Smooth muscle cell of the brain vasculature (primary cell): ENCODE measurements at places on chromosomes 12 and 14.
A peak's percentile ranks its signal among the peaks of the same experiment; 100 is the strongest.

DNA sequence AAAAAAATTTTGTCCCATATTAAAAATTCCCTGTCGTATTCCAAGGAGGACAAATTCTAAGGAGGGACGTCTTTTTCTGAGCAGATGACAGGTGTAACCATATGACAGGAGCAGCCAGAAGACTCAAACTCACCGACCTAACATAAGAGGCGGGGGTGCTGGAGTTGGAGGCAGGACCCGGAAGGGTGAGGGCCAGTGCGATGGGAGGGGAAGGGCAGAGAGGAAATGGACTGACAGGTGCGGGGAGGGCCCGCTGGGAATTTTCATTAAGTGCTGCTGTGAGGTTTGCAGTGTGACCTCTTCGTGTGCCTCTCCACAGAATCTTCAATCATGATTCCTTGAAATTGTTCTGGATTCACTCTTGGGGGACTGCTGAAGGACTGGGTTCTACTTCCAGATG lies 189.4 kb downstream of the NTF3 start:
- DNase-seq, result no peak

DNA sequence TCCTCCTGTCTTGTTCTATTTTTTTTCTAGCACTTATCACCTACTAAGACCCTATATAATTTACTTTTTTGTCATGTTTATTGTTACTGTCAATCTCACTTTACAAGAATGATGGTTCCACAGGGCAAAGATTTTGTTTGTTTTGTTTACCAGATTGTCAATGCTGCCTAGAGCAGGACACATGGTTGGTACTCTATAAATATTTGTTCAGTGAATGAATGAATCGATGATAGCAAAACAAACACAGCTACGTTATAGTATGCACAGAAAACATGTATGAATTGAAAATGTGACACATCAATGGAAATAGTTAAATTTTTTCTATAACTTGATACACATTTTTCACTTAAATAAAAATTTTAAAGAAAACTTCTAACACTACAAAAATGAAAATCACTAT lies 67.1 kb upstream of the KRR1 start:
- no peak for DNase-seq

DNA sequence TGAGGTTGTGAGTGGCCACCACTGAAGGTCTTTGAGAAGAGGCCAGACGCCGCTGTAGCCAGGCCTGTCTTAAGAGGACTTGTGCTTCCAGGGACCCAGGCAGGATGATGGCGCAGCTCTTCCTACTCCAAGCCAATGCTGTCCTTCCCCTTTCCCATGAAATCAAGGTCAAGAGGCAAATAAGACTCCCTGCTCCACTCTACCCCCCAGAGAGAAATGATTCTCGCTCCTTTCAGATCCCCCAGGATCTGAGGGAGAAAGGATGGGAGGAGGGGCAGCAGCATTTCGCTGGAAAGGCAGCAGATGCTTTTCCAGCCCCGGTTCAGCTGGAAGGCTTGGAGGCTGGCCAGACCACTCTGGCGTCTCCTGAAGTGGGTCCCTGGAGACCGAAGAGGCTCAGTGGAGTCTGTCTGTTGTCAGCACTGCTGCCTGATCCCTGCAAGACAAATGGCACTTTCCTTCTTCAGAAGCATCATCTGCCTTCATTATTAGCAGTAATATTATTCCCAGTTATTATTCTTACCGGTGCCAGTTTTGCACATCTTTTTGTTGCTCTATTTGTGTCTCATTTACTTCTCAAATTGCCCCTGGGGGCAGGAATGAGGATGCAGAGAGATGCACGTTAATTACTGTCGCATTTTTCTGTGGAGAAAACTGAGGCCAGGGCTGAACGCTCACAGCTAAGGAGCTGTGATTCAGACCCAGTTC lies 51.4 kb downstream of the C14orf132 start:
- DNase-seq, result peak; percentile 35

DNA sequence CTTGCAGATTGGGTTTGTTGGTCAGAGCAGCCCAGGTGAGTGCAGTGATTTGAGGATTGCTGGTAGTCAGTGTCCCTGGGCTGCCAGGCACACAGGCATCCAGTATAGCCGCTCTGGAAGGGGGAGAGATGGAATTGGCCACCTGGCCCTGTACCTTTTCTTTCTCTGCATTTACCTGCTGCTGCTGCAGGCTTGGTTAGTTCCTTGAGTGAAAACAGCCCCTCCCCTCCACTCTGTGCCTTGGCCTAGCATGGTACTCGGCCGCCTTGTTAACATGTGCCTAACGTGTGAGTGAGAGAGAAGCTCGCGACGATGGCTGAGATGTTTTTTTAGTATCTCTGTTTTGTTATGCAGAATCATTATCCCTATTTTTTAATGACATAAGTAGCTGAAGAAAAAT lies 49.3 kb upstream of the AMN start:
- no peak for DNase-seq

- no peak for DNase-seq
These were observed 5.3 kb downstream of the SLC5A8 start for GRCh38 chr12:101204602-101205304.

GRCh38 chr12:115609347-115609746 lies 668.1 kb downstream of the MED13L start:
- no peak for DNase-seq

- DNase-seq, result no peak
These were observed 395.0 kb downstream of the EGLN3 start for GRCh38 chr14:33555710-33556350.

GRCh38 chr12:124463341-124463921 lies 104.0 kb downstream of the NCOR2 start:
- DNase-seq, result no peak

- DNase-seq, result no peak
These were observed 140.3 kb downstream of the GCH1 start for GRCh38 chr14:54762296-54762695.

DNA sequence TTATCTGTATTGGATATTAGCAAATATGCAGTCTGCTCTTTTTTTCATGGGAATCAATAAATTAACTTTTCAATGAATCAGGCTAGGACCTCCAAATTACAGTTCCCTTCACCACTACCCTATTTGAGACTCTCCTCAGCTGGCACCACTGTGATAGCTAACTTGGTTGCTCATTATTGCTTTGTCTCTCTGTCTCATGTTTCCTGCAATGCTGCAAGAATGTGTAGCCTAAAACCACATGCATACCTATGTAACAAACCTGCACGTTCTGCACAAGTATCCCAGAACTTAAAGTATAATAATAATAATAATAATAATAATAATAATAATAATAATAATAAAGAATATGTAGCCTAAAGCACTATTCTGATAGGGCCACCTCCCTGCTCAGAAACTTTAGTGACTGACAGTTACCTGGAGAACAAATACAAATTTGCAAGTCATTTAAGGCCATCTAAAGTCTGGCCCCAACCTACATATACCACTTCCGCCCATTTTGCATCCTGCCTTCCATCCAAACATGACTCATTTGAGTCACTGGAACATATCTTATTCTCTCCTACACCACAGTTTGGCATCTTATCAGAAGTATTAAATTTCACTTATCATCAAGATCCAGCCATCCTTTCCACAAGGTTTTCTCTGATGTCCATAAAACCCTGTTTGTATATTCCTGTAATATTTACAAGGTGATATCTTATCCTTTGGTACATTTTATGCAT lies 215.1 kb downstream of the LRRK2 start:
- no peak for DNase-seq

- DNase-seq, result no peak
These were observed 55.4 kb downstream of the ASCL1 start for GRCh38 chr12:103012884-103013283.
